ENCODE measurements at places on chromosomes 1 and 21.

DNA sequence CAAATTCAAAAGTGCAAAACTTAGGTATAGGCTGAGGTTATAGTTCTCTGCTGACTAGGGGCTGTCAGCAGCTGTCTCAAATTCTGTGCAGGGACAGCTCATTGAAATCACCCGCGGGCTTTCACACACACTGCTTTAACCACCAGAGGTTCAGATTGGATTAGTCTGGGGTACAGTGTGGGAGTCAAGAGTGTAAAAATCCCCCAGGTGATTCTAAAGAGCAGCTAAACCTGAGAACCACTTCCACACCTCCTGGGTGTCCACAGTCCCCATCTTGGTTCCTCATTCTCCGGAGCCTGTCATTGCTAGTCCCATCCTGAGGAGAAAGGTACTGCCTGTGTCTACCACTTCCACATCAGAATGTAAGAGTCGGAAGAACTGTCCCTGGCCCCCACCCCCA is 9.9 kb upstream of the TDRD10 start:
- DNase-seq: no peak

GRCh38 chr1:63874278-63874880 is 100.6 kb downstream of the ROR1 start:
- DNase-seq: peak; percentile 48

- DNase-seq: no peak
These were observed 192.1 kb upstream of the VAMP3 start for GRCh38 chr1:7579016-7579415.

DNA sequence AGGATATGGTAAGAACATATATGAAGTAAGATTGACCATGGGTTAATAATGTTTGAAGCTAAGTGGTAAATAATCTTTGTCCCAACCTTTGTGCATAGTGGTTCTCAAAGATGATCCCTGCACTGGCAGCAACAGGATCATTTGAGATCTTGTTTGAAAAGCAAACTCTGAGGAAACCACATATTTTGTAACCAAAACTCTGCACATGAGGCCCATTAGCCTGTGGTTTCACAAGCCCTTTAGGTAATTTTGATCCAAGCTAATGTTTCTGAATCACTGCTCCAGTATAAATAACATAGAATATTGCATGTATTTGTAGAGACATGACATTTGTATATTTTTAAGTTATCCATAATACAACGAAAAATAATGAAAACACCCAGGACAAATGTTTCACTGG is 147.9 kb upstream of the RGS18 start:
- DNase-seq: peak; percentile 25

DNA sequence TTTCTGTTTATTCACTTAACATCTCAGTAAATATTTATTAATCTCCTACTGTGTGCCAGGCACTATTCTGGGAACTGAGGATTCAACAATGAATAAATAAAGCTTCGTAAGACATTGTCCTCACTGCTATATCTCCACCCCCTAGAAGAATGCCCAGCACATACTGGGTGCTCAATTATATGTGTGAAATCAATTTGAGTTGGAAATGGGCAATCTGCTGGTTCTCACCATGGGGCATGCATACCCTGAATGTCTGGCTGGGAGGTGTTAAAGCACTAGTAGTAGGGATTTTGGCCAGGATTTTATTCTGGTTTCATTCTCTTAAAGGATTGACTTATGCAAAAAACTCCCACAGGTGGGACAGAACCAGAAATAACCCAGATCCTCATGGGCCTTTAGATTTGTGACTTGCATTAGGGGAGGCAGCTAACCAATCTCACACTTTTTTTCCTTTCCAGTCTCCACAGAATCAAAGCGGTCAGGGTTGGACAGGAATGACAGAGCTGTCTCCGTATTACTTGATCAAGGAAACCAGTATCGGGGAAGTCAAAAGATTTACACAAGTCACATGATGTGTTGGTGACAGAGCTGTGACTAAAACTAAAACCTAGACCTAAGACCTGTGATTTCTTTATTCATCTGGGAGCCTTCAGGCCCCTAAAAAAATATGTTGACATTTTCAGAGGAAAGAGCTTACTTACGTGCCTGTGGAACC is 12.8 kb downstream of the GFI1 start:
- no peak for DNase-seq

DNA sequence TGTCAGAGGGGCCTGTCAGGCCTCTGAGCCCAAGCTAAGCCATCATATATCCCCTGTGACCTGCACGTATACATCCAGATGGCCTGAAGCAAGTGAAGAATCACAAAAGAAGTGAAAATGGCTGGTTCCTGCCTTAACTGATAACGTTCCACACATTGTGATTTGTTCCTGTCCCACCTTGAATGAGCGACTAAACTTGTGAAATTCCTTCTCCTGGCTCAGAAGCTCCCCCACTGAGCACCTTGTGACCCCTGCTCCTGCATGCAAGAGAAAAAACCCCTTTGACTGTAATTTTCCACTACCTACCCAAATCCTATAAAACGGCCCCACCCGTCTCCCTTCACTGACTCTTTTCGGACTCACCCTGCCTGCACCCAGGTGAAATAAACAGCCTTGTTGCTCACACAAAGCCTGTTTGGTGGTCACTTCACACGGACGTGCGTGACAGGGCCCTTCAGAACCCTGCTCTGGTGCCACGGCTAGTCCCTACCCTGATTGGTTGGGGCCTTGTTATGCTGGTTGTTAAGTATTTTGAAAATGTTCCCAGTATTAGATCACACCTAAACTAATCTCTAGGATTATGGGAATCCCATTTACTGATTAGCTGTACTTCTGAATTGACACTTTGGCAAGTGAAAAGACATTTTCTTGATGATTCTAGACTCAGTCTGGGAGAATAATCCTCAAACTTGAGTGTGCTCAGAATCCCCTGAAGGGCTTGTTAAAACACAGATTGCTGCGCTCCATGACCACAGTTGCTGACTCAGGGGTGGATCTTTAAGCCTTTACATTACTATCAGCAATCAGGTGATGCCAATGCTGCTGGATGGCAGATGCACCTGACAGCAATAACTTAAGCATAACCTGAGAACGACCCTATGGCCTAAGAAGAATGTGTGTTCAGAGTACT is 28.8 kb upstream of the SPATA6 start:
- DNase-seq: no peak

DNA sequence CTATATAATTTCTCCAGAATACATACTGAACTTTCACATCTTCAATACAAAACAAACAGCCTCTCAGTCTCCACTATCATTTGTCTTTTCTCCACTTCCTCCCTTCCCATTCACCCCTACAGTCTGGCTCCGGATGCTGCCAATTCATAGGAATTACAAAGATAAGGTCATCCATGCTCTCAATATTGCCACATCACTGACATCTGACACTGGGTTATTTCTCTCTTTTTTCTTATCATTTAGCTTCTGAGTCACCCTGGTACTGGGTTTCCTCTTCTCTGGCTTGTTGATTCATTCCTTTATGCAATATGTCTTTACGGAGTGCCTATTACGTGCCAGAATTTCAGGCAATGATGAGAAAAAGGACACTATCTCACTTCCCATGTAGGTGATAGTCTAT is 3.1 kb upstream of the SH3BP5L start:
- peak; percentile 95 for DNase-seq

GRCh38 chr1:230253150-230253549 is 173.0 kb downstream of the PGBD5 start:
- no peak for DNase-seq

GRCh38 chr1:238265866-238266265 is 375.1 kb upstream of the ZP4 start:
- DNase-seq: no peak

GRCh38 chr1:66676613-66677298 is 75.5 kb upstream of the DYNLT5 start:
- peak; percentile 83 for DNase-seq

DNA sequence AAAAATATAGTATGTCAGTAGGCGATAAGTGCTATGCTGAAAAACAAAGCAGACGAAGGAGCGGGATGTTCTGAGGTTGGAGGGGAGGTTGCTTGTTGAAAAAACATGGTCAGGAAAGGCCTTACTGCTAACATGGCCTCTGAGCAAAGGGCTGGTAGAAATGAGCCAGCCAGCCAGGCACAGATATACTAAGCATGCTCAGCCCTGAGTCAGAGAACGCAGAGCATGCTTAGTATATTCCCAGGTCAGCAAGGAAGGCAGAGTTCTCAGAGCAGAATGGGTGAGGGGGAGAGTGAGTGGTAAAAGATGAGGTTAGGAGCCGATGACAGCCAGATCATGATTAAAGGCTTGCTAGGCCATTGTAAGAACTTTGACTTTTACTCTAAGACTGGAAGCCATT is 36.7 kb downstream of the ZBTB40 start:
- DNase-seq: peak; percentile 41

DNA sequence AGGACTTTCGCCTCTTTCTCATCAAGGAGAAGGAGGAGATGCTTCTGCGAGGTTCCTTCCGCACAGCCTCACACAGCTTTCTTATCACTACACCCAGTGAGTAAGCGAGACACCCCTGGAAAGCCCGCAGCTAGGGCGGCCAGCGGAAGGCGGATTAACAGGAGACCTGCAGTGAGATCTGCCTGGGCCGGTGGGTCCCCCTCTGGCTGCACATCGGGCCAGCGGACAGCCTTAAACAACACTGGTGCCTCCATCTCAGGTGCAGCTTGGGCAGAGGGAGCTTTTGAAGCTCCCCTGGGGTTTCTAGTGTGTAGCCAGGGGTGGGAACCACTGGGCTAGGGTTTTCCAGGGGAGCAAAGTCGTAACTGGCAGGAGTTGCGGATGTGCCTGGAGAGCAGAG is 17.5 kb upstream of the MTARC1 start:
- DNase-seq: no peak

DNA sequence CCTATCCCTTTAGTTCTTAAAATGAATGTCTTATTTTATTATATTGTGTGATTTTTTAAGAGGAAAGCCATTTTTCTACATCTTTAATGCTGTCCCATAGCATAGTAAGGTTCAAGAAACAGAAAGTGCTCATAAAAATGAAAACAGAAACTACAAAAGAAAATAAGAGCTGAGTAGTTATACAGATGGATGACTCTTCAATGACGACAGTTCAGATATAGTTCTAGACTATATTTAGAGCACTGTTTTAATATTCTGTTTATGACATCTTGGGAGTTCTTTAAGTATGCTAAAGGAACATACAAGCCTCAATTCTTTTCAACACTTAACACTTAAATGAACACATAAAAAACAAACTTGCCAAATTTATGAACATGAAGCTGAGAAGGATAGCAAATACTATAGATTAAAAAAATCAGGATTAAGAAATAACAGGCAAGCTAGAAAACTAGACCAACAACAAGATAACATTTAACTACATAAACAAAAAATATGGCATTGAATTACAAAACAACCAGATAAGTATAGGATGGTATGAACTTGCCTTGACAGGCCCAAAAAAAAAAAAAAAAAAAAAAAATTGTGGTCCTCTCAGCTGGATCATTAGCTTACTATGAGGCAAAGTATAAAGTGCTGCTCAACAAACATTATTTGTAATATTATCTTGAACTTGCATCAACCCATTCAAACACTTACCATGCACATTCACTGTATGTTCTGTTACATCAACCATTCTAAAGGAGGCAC is 87.9 kb downstream of the ZZZ3 start:
- DNase-seq: no peak

GRCh38 chr1:98546319-98546718 is 115.2 kb upstream of the SNX7 start:
- no peak for DNase-seq

GRCh38 chr1:162568802-162569201 is 7.3 kb downstream of the UAP1 start:
- DNase-seq: no peak

- DNase-seq: no peak
These were observed 17.0 kb upstream of the KCNA10 start for GRCh38 chr1:110535985-110536384.

- DNase-seq: no peak
These were observed 8.1 kb upstream of the TSPAN1 start for GRCh38 chr1:46166521-46167462.

GRCh38 chr1:205328476-205328875 is 6.9 kb upstream of the NUAK2 start:
- no peak for DNase-seq

GRCh38 chr1:114671011-114671938 is 1.4 kb upstream of the DENND2C start:
- peak; percentile 16 for DNase-seq

GRCh38 chr1:31924839-31925238 is 13.3 kb downstream of the PTP4A2 start:
- no peak for DNase-seq

DNA sequence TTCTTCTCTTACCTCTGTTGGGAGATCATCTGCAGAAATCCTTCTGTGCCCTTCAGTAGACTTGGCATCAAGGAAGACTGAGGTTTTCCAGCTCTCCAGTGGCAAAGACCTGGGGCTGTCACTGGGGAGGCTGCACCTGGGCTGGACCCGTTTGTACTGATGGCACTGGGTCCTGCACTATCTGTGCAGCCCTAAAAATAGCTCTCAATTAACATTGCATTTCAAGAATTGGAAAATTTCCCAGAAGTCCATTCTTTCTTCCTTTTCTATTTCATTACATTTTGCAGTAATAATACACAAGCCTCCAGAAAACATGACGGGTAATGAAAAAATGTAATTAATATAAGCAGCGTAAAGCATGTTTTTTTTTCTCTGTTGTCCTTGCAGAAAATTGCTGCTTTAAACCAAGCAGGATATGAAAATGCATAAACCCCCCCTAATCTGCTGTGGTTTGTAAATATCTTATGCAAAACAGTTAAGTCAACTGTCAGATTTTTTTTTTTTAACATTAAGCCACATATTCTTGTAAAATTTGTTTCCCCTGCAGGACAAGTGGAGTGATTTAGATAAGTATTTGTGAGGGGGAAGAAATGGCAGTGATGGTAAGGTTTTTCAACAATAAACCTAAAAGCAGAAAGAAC is 64.9 kb downstream of the LMO4 start:
- no peak for DNase-seq

DNA sequence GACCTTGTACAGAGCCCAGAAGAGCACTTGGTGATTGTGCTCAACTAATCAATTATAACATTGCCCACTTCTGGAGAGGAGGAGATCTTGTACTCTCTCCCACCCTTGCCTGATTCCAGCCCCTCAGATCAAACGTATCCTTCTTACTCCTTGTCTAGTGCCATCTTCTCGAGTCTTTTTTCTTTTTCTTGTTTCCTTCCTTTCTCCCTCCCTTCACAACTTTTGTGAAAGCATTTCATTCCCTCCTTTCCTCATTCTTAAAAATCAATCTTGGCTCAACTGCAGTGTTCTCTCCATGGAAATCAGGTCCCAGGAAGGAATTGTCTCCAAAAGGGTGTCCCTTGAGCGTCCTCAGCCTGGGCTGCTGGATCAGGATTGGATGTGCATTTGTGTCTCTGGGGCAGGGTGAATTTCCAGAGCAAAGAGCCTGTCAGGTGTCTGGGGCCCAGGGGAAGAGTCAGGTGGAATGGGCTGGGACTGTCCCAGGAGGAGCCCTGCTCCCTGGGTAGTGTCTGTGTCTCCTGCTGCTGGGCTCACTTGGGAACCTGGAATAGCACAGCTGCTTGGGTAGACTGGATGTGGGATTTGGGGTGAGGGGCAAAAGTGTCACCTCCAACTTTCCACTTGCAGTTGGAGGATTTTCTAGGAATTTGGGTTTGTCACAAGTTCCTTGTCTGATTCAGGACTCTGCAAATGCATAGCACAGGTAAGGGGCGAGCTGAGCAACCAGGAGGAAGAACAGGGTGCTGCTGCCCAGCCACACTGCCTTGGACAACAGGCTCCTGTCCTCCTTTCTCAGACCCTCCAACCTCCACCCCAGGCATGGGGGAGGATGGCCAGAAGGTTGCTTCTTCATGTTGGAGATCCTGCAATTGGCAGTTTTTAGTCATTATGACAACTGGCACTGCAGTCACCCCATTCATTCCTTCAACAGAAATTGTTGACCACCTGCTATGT is 3.3 kb downstream of the SOX13 start:
- no peak for DNase-seq

GRCh38 chr1:218547957-218548730 is 203.0 kb downstream of the TGFB2 start:
- DNase-seq: no peak

GRCh38 chr1:166603296-166603695 is 236.0 kb upstream of the POGK start:
- no peak for DNase-seq

Measured in iris pigment epithelial cell (primary cell).